Breast epithelium (tissue), 4 donors: ENCODE measurements at places on chromosomes 16 and 17. TPM values are rescaled to one million over a fixed set of nuclear protein-coding genes. Genes with fewer than 3 reads are reported as not detected.

The TBC1D16 gene
- 27.1 TPM for total RNA-seq

The TUBB3 gene
- 2.9 TPM for total RNA-seq

GRCh38 chr17:71098071-71098470 is 928.7 kb downstream of the KCNJ2 start:
- DNase-seq, result no peak

GRCh38 chr16:25691519-25692091 is at the start of gene HS3ST4:
Gene HS3ST4, plus strand, starts transcription at chr16:25691959.
- no peak for DNase-seq

DNA sequence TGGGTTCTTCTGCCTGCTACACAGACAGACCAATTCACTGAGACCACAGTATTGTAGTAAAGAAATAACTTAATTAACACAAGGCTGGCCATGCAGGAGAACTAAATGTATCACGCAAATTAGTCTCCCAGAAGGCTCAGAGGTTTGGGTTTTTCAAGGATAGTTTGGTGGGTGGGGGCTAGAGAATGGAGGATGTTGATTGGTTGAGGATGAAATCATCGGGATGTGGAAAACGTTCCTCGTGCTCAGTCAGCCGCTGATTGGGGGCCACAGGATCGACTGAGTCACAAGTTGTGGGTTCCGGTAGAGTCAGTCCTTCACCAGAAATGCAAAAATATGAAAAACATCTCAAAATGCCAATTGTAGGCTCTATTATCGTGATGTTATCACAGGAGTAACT is 18.7 kb downstream of the RHOT1 start:
- DNase-seq, result no peak

DNA sequence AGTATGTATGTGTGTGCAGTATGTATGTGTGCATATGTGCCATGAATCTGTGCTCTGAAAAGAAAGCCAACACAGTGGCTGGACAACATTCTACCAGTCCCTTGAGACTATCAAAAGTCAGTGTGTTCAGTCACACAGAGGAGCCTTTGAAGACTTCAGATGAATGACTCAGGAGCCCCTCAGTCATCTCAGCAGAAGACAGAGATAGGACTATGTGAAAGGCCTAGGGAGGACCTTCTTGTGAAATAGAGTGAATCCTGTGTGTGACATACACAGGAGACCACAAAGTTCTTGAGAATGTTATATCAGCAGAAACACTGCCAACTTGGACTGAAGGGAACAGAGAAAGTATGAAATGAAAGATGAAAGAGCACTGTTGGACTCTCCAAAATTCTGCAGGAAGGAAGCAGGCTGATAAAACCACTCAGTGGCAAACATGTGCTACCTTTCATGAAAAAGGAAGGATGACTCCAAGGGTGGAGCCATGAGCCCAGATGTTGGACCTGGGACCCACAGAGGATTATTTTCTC is 108.4 kb downstream of the METRNL start:
- DNase-seq, result no peak

- DNase-seq, result no peak
Measured at GRCh38 chr17:79203657-79204056, 129.0 kb downstream of the ENGASE start.

DNA sequence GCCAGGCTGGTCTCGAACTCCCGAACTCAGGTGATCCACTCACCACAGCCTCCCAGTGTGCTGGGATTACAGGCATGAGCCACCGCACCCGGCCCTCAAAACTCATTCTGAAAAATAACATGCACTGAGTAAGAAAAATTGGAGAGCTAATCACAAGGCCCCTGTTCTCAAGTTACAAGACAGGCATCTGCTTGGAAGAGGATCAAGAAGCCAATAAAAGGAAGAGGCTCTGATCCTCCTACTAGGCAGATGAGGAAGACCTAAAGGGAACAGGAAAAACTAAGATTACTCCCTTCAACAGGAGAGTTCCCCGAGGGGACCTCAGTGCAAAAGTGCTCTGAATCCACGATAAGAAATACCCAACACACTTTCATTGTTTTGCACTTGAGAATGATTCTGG is 18.4 kb downstream of the BLMH start:
- no peak for DNase-seq

- DNase-seq, result no peak
Measured at GRCh38 chr17:8949061-8949661, 16.3 kb downstream of the PIK3R5 start.
